ENCODE measurements at places on chromosomes 6 and 20. TPM values are rescaled to one million over a fixed set of nuclear protein-coding genes. Genes with fewer than 3 reads are reported as not detected.

DNA sequence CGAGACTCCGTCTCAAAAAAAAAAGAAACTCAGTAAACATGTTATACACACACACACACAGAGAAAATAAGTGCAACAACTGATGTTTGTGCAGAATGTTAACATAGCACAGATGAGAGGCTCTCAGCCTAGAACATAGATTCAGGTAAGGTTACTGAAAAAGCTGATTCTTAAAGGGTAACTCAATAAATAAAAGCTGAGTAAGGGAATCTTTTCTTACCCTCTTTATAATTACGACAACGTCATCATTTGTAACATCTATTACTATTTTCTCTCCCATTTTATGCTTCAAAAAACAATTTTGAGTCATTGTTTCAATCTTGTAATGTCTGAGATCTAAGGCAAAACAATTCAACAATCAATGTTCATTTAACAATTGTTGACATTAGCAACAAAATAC, 644.8 kb downstream of the RFPL4B start:
- no peak for DNase-seq

DNA sequence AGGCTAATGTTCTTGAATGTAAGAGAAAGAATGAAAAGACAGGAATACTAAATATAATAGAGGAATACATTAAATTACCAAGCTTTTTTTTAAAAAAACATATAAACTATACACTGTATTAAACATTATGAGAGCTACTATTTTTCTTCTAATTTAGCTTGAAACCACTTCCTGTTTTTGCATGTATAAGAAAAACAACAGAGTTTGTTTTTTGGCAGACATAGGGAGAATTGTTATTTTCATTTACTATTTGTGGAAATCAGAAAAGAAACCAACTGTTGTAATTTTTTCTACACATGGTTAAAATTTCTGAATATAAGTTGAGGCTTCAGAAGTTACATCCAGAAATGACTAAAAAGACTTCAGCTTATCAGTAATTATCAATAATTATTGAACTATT, 991.8 kb upstream of the GJE1 start:
- no peak for DNase-seq

- DNase-seq = no peak
Measured at GRCh38 chr6:28531479-28532128, 5.9 kb downstream of the GPX5 start.

ABT1 gene
- total RNA-seq = 9.7 TPM

DNA sequence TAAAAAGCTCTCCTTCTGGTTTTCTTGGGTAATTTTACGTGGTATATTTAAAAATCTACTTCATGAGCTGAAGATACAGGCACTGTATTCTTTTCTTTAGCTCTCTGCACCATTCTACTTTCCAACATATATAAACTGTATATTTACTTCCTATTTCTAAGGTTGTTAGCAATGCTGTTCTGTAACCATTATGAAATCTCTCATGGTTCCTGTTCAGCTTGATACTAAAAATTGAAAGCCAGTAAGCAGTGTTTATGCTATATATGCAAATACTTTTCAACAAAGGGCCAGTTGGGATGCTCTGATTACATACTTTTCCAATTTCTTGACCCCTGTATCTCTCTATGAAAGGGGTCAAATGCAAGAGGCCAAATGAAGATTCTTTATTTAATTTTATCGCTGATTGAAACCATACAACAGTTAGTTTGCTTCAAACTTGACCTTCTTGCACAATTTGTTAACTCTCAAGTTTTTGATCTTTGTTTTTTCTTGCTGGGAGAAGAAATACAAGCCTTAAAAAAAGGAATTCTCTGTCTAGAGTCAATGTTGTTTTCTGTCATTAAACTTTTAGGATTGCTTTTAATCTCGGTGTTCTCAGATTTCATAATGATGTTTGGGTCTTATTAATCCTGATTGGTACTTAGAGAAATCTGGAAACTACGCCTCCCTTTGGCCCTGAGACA, 223.2 kb downstream of the PRL start:
- no peak for DNase-seq

- DNase-seq = no peak
Measured at GRCh38 chr6:14274546-14275492, 157.2 kb downstream of the CD83 start.

DNA sequence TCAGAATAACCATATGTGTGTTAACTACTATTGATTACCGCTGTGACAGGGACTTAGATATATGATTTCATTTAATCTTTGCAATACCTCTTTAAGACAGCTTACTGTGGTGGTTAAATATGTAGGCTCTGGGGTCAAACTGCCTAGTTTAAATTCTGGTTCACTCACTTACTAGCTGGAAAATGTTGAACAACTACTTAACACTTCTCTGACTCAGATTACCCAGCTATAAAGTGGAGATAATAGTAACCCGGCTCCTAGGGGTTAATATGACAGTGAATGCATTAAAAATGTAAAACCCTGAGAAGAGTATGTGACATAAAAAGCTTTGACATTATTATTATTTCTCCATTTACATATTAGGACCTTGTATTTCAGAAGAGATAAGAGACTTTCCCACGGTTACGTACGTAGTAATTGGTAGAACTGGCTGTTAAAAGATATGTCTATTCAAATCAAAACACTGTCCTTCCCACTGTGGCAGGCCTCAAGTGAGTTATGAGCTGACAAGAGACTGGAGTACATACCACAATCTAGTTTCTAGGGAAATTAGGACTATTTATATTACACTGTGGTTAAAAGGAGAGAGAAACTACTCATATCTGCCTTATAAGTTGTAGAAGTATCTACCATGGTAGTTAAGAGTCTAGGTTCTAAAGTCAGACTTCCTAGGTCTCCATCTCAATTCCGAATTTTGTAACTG, 4.4 kb upstream of the PLCB1 start:
- no peak for DNase-seq

KCNK17 gene
- total RNA-seq = not detected

DNA sequence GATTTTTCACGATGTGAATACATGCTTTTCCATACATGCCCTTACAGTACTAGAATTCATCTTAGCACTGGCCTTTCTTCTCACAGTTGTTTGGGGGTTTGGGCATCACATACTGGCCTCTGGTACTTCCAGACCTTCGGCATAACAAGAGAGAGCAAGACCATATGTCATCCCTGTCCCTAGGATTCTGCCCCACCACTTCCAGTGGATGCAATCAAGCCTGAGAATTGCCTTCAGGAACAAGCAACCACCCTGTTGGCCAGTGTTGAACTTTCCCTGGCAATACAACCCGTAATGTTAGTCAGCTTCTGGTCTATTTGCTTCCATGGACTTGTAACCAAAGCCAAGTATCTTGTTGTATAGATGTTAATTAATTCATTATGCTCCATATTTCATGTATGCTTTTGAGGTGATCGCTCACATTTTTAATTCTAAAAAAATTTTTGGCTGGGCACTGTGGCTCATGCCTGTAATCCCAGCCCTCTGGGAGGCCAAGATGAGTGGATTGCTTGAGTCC, 15.4 kb upstream of the SLPI start:
- DNase-seq = no peak

DNA sequence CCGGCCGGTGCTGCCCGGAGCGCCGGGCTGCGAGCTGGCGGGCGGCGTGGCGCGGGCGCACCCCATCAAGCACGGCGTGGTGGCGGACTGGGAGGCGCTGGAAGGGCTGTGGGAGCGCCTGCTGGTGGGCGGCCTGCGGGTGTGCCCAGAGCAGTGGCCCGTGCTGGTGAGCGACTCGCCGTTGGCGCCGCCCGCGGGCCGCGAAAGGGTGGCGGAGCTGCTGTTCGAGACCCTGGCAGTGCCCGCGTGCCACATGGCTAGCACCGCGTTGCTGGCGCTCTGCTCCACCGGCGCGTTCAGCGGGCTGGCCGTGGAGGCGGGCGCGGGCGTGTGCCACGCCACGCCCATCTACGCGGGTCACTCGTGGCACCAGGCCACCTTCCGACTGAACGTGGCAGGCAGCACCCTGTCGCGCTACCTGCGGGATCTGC, 517 bp downstream of the ACTL10 start:
- no peak for DNase-seq

Measured in chondrocyte (in vitro differentiated cells).